ENCODE measurements at places on chromosomes 6 and 20.
A peak's percentile ranks its signal among the peaks of the same experiment; 100 is the strongest.

GRCh38 chr20:59414936-59415623 lies 114.7 kb downstream of the EDN3 start:
- DNase-seq = no peak

DNA sequence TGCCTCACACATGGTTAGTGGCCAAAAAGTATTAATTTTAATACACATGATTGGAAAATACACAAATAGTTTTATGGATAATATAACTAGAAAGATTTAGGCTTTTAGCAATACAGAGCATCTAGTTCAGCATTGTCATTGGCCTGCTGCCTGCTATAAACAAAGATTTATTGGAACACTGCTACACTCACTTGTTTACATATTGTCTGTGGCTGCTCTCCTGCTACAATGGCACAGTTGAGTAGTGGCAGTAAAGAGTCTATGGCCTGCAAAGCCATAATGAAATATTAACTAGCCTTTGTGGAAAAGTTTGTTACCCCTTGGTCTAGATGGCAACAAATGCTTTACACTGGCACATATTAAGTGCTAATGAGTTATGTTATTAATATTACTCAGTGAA lies 37.8 kb downstream of the ZNF451 start:
- no peak for DNase-seq

DNA sequence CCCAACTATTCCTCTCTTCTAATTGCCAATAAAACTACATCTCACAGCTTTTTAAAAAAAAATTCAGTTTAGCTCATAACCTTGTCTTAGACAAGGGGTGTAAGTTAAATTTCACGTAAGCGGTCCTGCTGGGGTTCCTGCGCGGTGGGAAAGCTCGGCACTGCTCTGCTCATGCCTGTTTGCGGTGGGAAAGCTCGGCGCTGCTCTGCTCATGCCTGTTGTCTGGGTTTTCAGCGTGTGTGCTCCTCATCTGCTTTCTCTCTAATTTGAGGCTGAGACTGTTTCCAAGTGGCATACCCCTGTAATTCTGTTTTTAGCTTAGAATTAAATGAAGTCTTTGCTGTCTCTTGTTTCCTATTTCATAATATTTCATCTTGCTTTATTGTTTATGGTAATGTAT lies 18.6 kb downstream of the ARID1B start:
- DNase-seq = no peak

GRCh38 chr20:11853359-11853758 lies 64.3 kb upstream of the BTBD3 start:
- no peak for DNase-seq

DNA sequence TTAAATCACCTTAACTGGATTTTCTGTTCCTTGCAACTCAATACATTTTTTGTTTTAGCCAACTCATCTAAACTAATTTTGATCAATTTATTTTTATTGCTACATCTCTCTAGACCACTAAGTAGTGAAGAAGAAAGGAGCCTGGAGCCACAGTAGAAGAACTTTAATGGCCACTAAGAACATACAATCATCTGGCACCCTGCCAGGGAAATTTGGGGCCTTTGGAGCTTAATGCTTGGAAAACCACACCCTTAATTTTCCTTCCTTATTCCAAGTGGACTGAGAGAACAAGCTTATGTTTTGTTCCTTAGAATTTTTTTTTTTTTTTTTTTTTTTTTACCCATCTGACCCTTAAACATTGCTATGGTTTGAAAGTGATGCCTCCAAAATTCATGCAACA lies 12.0 kb upstream of the GMDS start:
- DNase-seq = no peak

DNA sequence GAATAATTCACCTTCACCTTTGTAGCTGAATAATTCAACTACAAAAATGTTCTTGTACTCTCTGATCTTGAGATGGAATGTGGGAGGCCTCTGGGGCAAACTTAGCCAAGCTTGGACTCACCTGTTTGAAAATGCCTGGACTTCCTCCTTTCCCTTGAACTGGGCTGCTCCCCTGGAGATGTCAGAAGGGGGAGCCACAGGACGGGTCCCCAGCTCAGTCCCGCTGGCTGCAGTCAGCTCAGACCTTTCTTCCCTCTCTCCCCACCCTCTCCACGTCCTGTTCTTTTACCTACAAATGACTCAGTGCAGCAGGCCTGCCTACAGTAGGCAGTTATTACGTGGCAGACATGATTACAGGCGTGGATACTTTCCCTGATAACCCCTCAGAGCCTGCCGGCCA lies 131.5 kb upstream of the RALGAPA2 start:
- no peak for DNase-seq

DNA sequence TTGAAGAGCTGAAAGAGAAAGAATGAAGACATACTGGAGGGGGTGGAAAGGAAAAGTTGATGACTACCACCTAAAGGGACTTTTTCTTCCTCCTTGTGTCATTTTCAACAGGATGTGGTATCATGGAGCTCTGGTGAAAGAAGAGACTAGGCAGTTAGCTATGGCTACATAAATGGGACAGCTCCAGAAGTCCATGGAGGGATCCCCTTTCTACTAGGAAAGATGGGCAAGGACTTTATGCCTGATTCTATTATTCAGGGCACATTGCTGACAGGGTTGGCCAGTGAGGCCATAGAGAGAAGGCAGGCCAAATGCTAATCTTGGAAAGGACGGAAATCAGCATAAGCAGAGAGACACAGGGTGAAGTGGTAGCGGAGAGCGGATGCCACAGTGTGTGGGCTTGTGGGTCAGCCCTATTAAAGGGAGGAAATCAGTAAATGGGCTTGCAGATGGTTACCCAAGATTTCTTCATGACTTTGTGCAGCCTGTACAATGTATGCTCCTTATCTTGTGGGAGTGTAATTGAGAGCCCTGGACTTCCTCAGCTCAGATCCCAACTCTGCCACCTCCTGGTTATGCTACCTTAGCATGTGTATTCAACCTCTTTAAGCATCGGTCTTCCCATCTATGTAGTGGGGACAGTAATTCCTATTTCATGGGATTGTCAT lies 77.4 kb upstream of the TMEM170B start:
- DNase-seq = peak; percentile 10

Measured in CD4-positive, alpha-beta memory T cell (primary cell).